ENCODE measurements at places on chromosomes 4 and X.
A peak's percentile ranks its signal among the peaks of the same experiment; 100 is the strongest.

DNA sequence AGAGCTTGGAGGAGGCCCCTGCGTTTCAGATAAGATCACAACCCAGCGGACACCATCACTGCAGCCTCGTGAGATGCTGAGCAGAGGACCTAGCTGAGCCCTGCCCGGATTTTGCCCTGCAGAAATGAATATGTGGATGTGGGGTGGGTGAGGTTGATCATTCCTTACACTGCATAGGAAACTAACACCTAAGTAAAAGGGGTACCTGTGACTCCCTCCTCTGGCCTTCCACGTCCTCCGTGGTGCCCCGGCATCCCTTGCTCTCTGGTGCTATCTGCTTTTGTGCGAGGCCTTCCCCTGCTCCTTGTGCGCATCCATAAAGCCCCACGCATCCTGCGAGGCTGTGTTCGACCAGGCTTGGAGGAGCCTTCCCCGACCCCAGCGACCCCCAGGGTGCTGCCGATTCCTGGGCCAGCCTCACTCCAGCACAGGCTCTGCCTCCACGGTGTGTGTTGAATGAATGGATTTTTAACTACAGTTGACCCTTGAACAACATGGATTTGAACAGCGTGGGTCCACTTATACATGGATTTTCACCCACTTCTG lies 25.6 kb upstream of the GPR78 start:
- DNase-seq = no peak

DNA sequence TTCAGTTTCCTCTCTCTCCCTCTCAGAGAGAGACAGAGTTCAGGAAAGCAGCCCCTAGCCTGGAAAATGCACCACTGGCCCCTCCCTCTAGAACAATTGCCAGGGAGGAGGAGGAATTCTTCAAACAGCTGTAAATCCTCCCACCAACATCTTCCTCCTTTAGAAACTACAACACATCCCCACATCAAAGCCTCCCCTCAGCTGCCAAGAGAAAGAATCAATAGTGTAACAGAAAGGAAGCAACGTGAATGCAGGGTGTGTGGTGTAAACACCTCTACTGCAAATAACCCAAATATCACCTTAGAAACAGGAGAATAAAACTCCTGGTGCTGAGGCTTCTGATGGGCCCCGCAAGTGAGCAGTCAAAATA lies 249.9 kb upstream of the GATB start:
- DNase-seq = peak; percentile 4

- DNase-seq = no peak
Observed at GRCh38 chrX:73076838-73077237, 2.5 kb downstream of the PABPC1L2A start.

DNA sequence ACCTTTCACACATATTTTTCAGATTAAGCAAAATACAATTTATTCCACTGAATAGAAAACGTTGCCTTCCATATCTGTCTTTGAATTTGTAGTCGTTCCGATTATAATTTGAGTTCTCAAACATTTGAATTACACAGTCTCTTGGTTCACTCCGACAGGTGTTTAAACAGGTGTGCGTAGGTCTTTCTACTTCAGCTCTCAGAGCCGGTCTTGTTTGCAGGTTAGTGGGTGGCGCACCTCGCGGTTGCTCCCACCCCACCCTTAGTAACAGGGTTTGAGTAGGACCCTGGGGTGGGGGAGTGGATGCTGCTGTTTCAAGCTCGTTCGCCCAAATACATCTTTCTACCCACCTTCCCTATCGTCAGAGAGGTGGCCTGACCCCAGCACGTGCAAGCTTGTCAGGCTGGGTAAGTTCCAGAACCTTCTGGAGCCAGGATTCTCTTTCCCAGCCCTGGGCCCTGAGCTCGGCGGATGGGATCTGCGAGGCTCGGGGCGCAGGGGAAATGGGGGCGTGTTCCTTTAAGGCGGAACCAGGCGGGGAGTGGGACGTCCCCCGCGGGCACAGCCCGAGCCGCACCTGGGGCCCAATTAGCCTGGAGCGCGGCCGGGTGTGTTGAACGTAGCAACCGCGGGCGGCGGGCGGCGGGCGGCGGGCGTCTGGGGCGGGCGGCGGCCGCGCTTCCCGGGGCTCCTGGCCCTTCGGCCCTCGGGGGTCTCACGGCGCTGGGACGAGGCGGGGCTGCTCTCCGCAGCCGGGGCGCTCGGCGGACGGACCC lies at the start of gene FAM149A:
TSS of gene FAM149A (plus strand) at position 591 of the 776 bp plus-strand sequence.
- peak; percentile 39 for DNase-seq

DNA sequence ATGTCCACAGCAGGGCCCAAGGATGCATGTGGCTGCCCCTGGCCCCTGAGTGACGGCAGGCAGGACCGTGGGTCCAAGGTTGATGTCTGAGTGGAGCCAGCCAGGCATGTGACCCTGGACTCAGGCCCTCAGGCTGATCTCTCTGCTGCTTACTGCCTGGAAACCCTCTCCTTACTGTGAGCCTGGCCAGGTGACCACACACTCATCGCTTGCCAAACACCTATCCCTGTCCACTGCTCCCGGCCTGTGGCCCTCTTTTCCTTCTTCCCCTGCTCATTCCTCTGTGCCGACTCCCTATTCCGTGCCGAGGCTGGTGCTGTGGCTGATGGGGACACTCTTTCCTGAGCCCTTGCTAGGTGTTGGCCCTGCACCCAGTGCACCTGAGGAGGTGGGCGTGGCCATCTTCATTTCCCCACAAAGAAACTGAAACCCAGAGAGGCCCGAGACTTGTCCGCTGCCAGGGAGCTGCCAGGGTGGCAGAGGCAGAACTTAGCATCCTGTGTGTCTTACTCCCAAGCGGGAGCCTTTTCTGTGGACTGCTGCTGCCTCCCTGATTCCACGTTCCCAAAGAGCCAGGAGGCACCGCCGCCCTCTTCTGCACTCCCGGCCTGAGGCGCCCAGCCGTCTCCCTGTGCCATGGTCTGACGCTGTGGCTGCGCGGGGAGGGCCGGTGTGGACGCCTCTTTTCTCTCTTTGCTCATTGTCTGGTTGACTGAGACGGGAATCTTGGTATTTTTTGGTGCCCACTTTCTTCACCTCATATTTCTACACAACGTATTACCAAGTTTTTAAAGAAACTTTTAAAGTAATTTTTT lies 11.2 kb upstream of the RNF4 start:
- no peak for DNase-seq

- DNase-seq = no peak
Observed at GRCh38 chr4:171588764-171589163, 224.4 kb upstream of the GALNTL6 start.

- DNase-seq = no peak
Observed at GRCh38 chrX:39931529-39932282, 166.1 kb downstream of the BCOR start.

DNA sequence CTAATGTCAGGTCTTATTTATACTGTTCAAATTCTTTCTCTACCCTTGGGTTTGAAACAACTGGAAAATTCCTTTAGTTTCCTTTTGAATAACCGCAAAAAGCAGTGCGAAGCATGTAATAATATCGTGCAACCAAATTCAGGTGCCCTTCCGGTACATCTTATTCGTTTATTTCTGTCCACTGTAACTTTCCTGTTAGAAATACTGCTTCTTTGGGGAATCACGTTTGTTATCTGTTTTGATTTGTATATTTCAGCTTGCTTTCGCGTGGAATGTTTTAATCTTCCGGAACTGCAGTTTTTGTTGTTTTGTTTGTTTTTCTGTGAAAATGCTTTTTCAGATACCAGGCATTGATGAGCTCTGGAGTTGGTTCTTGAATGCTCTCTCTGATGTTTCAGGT lies 85.7 kb upstream of the HPRT1 start:
- no peak for DNase-seq

- DNase-seq = no peak
Observed at GRCh38 chr4:140363558-140363957, 9.9 kb upstream of the SCOC start.

Measured in T-cell (primary cell).